ENCODE measurements at places on chromosomes 11 and 22.

GRCh38 chr11:1863352-1864216 is 10.7 kb downstream of the LSP1 start:
- DNase-seq, result peak; percentile 94

GRCh38 chr11:107719073-107719472 is 7.2 kb upstream of the SLN start:
- no peak for DNase-seq

GRCh38 chr11:82270870-82271269 is 462.8 kb downstream of the FAM181B start:
- DNase-seq, result no peak

DNA sequence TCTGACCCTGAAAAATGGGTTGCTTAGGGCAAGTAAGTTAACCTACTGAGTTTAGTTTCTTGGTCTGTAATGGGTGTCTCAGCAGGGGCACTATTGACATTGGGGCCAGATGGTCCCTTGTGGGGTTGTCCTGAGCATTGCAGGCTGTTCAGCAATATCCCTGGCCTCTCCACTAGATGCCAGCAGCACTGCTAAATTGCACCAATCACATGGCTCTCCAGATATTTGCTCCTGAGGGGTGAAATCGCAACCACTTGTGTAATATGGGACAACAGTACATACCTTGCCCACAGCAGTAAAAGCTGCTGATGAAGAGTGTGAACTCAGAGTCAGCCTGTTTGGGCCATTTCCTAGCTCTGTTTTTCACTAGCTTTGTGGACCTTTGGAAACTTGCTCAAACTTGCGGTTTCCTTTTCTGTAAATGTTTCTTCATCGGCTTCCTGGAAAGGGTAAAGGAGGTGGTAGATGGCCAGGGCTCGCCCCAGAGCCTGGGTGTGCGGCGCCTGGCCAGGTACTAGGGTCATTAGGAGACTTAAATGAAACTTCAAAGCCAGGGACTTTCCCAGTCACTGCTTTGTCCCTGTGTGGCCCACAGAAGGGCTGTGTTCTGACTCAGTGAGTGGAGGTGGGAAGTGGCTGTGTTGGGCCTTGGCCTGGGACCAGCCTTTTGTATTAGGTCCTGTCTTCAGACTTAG is 13.0 kb downstream of the NCF4 start:
- peak; percentile 50 for DNase-seq

DNA sequence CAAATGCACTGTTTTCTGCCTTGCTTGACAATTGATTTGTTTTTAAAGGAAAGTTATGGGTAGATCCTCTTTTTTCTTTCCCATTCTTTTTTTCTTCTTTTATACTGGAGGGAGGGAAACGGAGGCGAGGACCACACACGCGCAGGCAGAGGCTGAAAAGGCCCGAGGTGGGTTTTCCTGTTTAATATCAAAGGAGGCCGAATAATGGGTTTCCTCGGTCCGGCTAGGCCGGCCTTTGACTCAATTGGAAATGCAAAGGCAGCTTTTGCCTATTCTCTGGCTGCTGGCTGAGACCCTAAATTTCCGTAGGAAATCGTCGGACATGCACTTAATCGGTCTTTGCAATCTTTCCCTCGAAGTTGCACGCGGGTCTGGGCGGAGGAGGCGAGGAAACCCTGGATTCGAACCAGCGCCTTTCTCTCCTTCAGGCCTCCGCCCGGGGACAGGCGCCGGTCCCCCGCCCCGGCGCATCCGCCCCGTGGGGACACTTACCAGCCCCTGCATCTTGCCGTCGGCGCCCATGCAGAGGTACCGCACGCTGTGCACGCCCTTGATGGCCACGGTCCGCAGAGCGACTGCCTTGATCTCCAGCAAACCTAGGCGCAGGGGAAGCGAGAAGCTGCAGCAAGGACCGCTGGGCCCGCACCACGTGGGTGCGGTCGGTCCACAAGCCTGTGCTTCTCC is 911 bp downstream of the FGF19 start:
- DNase-seq, result no peak

GRCh38 chr22:37045958-37046357 is 5.6 kb upstream of the KCTD17 start:
- DNase-seq, result peak; percentile 66

GRCh38 chr11:74453373-74453975 is 13.9 kb downstream of the KCNE3 start:
- peak; percentile 61 for DNase-seq

DNA sequence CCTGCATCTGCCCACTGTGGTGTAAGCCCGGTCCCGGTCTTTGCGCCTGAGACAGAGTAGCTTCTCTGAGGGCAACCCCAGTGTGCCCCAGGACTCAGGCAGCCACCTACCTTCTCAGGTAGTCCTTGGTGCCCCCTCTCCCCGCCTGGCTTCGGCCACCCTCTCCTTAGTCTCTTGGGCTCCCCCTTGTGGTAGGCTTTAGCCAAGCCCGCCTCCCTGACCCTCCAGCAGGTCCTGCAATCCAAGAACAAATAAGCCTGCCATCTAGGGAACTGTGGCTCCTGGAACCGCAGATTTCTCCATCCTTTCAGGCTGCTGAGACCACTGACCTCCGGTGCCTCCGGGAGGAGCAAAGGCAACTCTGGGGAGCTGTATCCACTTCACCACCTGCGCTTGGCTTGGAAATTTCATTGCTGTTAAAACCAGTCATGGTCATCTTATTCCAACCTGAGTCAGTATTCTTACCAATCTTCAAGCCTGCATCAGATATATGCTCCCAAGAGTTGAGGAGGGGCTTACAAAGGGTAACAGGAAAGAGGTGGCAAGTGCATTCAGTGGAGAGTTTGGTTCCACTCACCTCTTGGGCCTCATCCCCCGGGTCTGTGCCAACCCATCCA is 52.8 kb upstream of the TENM4 start:
- peak; percentile 59 for DNase-seq

GRCh38 chr11:101718402-101718801 is 134.6 kb upstream of the TRPC6 start:
- peak; percentile 16 for DNase-seq

DNA sequence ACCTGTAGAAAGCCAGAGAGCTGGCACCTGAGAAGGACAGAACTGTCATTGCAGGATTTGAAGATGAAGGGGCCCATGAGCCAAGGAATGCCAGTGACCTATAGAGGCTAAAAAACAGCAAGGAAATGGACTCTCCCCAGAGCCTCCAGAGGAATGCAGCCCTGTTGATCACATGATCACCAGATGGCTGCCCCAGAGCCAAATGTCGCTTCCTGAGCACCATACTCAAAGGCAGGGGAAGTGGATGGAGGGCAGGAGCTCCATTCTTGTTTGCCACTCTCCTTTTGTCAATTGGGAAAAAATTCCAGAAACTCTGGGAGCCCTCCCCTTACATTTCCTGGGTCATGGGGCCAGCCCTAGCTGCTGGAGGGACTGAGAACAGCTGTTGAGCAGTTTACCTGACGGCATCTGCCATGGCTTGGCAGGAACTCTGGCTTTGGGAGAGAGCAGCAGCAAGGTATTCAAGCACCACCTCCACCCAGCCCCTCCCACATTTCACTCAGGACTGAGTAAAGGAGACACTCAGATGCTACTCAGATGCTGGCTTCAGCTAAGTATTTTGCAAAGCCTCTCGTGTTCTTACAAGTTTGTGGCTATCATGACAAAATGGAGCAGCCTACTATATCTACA is 46.9 kb downstream of the DKK3 start:
- no peak for DNase-seq

DNA sequence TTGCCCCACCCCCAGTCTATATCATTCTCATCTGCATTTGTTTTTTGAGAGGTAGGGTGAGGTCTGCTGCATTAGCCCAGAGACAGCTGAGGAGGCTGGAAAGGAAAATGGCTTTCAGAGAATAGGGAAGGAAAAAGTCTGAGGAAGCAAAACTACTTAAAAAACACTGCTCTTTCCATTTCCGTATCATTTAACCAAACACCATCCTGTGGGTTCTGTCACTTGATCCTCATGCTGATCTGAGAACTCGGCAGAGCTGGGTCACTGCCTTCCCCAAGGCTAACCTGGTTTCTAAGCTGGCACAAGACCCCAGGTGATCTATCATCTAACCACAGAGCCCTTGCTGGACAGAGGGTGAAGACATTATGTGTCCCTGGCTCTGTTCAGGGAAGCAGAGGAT is 1.2 kb downstream of the FOLR2 start:
- no peak for DNase-seq

GRCh38 chr11:8719211-8719649 is 36.6 kb downstream of the RPL27A start:
- peak; percentile 99 for DNase-seq

- peak; percentile 37 for DNase-seq
These were observed 768 bp upstream of the CDKN1C start for GRCh38 chr11:2886191-2886894.
